ENCODE measurements at places on chromosomes 5 and 9.

GRCh38 chr9:3179711-3180110 lies 335.8 kb upstream of the PUM3 start:
- DNase-seq = no peak

- DNase-seq = peak; percentile 49
Observed at GRCh38 chr5:52989781-52990527, 802 bp downstream of the ITGA2 start.

DNA sequence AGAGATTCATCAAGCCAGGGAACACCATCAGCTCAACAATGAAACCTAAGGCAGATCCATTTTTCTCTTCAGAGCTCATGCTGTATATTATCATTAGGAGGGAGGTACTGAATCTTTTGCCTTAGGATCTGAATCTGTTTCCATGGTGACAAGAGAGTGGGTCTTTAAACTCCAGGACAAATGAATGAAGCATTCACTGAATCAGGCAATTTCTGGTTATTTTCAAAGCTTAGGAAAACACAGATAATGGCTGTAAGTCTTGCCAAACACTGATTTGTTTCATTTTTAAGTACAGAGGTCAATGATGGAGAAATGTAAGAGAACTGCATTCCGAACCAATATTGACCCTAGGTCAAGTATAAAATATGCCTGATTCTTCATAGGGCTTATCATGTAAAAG lies 84.9 kb downstream of the GNA14 start:
- no peak for DNase-seq

- no peak for DNase-seq
Observed at GRCh38 chr5:67092535-67092934, 104.1 kb downstream of the CD180 start.

GRCh38 chr5:52788505-52788821 lies 747 bp downstream of the ITGA1 start:
- DNase-seq = no peak

- no peak for DNase-seq
Observed at GRCh38 chr5:22277006-22277405, 576.1 kb downstream of the CDH12 start.

GRCh38 chr9:5909976-5910375 lies 19.3 kb downstream of the MLANA start:
- DNase-seq = no peak

DNA sequence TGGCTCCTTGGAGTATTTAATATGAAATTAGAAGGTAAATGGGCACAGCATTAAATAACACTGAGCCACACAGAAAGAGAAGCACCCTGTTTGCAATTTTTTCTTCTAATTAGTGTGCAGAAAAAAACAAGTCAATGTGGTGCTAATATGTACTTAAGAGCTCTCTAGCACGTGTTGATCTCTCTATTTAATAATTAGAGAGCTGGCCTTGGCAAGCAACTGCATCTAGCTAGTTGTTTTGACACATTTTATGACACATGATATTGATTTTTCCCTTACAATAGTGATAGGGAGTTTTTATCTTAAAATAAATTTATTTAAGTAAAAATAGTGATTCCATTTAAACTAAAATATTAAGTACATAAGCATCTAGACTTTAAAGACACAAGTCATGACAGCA lies 54.5 kb upstream of the NUDT12 start:
- DNase-seq = no peak

DNA sequence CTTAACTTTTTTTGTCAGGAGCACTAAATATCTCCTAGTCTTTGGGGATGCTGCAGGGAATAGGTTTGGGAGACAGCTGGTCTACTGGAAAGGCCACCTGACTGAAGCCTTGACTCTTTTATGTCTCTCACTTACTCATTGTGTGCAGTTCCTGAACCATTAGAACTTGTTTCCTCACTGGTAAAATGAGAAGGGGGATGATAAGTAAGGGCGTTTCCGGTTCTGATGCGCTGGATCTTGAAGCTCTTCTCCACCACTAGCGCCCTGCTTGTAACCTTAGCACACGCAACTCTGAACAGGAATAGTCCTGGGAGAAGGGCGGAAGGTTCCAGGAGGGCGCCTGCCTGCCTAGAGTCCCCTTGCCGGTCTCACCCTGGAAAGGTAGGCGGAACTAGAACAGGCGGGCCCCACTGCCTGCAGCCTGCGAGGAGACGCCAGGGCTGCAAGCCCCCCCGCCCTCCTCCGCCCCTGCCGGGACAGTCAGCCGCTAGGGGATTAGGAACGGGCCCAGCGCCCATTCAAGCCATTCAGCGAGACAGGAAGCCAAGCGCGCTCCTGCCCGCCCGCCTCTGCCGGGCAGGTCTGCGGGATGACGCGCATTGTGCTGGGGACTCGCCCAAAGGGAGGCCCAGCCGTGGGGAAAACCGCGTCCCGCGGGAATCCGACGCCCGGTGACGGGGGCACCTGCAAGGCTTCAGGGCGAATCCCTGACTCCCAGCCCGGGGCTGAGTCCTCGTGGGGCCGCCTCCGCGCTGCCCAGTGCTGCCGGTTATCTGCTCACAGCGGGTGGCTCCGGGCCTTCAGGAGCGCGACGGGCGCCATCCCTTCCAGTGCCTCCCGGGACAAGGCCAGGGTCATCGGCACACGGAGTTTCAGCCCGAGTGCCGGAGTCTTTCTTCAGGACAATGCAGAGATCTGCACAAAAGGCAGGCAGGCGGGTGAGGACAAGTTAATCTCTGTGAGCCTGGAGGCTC lies 44.0 kb upstream of the XPA start:
- peak; percentile 8 for DNase-seq

DNA sequence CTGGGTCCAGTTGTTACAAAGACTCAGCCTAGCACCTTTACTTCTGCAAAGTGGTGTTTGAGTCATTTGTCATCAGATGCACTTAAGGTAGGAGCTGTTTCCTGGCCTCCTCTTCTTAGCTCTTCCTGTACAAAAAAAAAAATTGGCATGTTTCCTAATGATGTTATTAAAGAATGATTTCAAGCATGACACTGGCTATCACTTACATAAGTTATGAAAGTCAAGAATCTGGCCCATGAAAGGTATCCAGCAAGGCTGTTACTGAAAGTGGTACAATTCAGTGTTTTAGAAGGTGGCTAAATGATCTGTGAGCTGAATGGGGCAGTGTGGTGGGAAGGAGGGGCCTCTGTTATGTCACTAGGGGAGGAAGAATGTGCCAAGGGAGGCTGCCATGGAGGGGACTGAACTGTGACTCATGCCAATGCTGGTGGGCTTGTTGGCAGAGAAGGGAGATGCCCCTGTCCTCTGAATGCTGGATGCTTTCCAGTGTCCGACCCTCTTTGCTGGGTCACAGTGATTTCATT lies 175.1 kb upstream of the MAP1B start:
- no peak for DNase-seq

GRCh38 chr5:139850423-139851016 lies 54.9 kb downstream of the PSD2 start:
- no peak for DNase-seq

GRCh38 chr5:133830911-133831310 lies 137.5 kb downstream of the C5orf15 start:
- peak; percentile 40 for DNase-seq

- no peak for DNase-seq
Observed at GRCh38 chr5:37814699-37815098, 25.1 kb downstream of the GDNF start.

DNA sequence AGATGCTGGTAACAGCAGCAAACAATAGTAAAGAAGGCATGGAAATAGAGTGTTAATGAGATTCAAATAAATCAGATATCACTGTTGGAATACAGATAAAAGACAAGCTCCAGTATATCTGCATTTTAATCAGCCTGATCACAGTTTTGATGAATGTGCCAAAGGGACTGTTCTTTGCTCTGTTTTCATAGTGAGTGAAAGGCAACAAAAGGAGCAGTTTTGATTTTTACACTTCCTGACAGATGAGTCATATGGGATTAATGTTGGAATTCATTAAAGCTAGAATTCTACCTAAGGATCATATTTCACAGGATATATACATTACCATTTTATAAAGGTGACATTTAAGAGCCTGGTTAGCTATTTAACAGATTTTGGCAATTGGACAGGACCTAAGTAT lies 743.3 kb upstream of the PTPRD start:
- no peak for DNase-seq

GRCh38 chr5:99076723-99077640 lies 148.2 kb upstream of the CHD1 start:
- DNase-seq = no peak

GRCh38 chr5:148385094-148385493 lies 1.3 kb downstream of the FBXO38 start:
- no peak for DNase-seq

GRCh38 chr5:173615884-173616576 lies 420 bp downstream of the BOD1 start:
- peak; percentile 87 for DNase-seq

Data from RPMI8226 (cell line).